ENCODE measurements at places on chromosomes 6 and 20.

DNA sequence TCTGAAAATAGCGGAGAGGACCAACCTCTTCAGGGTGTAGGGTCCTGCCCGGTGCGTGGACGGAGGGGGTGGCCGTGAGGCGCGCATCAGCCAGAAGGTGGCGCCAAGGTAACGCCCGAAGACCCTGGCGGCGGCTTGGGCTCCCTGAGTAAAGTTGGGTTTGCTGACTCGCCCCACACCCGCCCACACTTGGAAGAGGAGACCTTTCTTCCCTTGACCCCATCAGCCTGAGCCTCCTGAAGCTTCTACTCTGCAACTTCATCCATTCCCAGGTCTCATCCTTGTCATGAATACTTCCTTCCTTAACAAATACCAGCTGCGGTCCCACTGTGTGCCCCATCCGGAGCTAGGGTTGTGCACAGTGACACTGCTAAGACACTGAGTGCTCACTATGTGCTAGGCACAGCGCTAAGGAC lies 14.6 kb downstream of the CD40 start:
- DNase-seq = peak; percentile 54

- peak; percentile 94 for DNase-seq
These were observed 252.4 kb downstream of the HDGFL1 start for GRCh38 chr6:22821664-22822320.

DNA sequence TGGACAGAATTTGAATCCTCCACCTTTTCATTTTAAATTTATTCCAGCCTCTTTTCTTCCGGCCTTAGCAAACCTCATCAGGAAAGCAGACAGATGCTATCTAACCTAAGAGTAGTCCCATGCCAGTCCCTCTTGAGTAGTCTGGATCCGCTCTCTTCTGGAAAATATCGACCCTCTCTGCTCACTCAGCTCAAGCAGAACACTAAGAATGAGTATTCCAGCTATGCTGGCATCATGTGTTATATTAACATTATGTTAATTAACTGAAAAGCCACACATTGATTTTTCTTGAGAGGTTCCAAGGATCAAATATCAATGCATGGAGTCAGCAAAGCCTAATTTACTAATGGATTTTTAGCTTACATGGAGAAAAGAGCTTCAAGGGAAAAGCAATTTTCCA lies 161.4 kb downstream of the ID4 start:
- DNase-seq = no peak

DNA sequence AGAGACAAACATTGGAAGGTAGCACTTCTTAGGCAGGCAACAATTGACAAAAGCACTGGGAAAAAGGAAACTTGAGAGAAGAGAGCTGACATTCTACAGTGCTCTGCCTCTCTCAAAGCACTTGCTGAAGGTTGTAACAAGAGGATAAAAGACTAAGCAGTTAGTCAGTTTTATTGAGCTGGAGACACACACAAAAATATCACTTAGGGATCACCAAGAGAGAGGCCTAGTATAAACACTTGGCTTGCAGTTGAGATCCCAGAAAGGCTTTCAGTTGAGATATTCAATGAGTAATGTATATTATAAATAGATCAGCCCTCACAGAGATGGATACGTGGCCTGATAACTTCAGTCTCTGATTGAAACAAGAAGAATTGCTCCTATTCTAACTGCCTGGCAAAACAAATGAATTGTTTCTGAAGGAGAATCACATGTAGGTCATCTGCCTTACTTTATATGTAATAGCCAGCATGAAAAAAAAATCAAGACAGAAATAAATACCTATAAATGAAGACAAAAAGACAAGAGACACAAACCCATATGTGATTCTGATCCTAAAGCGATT lies 747.2 kb upstream of the MAN1A1 start:
- DNase-seq = no peak

DNA sequence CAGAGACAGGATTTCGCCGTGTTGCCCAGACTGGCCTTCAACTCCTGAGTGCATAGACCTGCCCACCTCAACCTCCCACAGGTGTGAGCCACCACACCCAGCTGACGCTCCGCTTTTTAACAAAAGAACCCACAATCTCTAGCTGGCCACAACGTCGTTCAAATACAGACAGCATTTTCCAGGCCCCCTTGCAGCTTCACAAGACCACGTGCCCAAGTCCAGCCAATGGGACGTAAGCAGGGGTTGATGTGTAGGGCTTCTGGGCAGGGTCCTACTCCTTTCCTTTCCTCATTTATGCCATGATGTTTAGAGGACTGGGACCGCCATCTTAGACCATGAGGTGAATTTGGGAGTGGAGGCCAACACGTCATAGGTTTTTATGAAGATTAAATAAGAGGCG lies 81.0 kb downstream of the TFAP2C start:
- DNase-seq = no peak

- no peak for DNase-seq
These were observed 146.2 kb upstream of the MLN start for GRCh38 chr6:33949877-33950435.

DNA sequence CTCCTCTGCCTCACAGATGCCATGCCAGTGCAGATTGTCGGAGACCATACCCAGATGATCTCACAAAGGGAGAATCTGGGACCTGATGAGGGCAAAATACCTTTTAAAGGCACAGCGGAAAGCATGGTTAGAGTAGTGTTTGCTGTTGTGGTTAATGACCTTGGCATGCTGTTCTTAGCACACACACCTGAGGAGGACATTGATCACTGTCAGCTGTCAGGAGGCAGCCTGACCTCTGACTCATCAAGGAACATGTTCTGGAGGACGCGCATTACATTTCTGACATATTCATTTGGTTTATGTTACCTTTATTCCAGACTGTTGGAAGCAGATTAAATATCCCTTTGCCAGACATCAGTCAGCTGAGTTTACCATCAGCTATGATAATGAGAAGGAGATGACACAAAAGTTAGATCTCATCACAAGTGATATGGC lies 57.1 kb downstream of the GOPC start:
- DNase-seq = no peak

GRCh38 chr20:60591172-60591799 lies 633.1 kb downstream of the CDH26 start:
- no peak for DNase-seq

DNA sequence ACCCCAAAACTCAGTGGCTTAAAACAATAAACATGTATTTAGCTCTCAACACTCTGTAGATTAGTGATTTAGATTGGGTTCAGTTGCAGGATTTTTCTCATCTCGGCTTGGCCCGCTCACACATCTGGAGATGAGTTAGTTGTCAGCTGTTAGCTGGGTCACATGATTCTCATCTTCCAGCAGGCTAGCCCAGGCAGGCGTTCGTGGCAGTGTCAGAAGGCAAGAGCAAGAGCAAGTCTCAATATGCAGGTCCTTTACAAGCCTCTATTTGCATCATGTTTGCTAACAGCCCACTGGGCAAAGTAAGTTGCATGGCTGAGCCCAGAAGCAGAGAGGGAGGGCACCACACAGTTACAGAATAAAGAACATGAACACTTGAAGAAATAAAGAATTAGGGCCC lies 83.6 kb upstream of the MYLIP start:
- DNase-seq = peak; percentile 11

DNA sequence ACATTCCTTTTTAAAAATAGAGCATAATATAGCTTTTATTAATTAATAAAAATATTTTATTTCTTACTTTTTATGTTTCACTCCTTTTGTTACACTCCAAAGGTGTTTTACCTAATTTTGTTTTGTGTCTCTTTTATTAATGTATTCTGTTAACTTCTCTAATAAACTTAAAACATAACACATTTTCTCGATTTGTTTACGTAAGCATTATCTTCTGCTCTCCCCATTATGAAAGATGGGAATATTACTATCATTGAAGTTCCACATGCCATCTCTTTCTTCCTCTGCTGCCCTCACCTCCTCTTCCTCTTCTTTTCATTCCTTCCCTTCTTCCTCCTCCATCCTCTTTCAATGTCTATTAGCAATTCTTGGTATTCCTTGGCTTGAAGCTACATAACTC lies 85.0 kb upstream of the HCRTR2 start:
- DNase-seq = no peak

- DNase-seq = no peak
These were observed 1.3 kb downstream of the RGL2 start for GRCh38 chr6:33297406-33297955.

- no peak for DNase-seq
These were observed 677.6 kb downstream of the KIF16B start for GRCh38 chr20:15895560-15896084.

- DNase-seq = peak; percentile 94
These were observed 20.3 kb downstream of the TTPAL start for GRCh38 chr20:44495802-44496481.

- DNase-seq = no peak
These were observed 125.0 kb upstream of the BACH2 start for GRCh38 chr6:90421666-90422065.
